M059J (cell line): ENCODE measurements at places on chromosomes 1 and 21. TPM values are rescaled to one million over a fixed set of nuclear protein-coding genes. Genes with fewer than 3 reads are reported as not detected.

DNA sequence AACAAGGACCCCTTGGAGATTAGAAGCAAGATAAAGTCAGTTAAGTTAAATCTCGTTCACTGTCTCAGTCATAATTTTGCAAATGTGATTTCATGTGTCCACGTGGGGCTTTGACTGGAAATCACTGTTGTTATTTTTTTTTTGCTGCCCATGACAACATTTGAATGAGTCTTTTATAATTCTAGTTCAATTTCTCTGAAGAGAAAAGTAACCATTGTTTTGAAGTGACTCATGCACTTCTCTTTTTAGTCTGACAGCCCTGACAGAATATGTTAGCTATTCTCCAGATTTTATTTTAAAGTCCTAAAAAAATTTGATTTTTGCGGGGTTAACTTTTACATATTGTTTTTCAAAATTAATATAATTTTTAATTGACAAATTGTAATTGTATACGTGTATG, 30.7 kb upstream of the NLRP3 start:
- DNase-seq, result peak; percentile 84

DNA sequence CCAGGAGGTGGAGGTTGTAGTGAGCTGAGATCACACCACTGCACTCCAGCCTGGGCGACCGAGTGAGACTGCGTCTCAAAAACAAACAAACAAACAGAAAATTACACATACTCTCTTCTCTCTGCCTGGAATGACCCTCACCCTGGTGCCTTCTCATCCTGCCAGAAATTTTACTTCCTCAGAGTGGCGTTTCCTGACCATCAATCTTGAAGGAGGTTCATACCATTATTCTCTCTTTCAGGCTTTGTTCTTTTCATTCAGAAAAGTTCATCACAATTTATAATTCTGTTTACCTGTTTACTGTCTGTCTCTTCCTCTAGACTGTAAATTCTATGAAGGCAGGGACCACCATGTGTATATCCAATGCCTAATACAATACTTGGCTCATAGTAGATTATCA, 79.3 kb downstream of the RPS6KA1 start:
- peak; percentile 12 for DNase-seq

- DNase-seq, result no peak
Measured at GRCh38 chr1:153277852-153278251, 18.4 kb downstream of the LORICRIN start.

- DNase-seq, result no peak
Measured at GRCh38 chr1:44119525-44119924, 904 bp downstream of the KLF17 start.

GRCh38 chr21:45228656-45229240, 58.9 kb downstream of the POFUT2 start:
- peak; percentile 51 for DNase-seq

GRCh38 chr1:156140879-156141707, 12.3 kb upstream of the SEMA4A start:
- DNase-seq, result peak; percentile 74

DNA sequence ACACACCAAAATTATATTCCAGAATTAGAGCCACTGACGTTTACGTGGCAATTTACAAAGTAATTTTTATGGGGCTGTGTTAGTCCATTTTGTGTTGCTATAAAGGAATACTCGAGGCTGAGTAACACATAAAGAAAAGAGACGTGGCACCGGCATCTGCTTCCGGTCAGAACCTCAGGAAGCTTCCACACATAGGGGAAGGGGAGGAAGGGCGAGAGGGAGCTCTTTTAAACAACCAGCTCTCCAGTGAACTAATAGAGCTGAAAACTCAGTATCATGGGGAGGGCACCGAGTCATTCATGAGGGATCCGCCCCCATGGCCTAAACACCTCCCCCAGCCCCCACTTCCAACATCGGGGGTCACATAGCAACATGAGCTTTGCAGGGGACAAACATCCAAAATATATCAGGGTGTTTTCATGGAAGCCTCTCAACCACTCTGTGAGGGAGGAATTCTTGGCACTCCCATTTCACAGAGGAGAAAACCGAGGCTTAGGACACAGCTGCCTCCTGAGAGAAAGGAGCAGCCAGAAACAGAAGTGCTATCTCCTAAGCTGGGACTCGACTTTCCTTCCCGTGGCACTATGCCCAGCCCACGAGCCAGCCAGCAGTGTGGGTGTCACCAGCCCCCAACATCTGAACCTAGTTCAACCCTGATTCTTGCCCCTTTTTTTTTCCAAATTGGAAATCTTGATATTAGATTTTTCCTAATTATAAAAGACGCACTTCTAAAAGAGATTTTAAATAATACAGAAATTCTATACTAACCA, 29.2 kb downstream of the MIS18A start:
- DNase-seq, result no peak

FOXO6 gene
- 0.57 TPM in 1 of 2 replicates, not detected in the other for total RNA-seq

LEFTY2 gene
- total RNA-seq, result not detected in 2 replicates

GRCh38 chr21:31156662-31157061, 118.4 kb upstream of the KRTAP19-8 start:
- no peak for DNase-seq

GRCh38 chr1:53375440-53375839, 47.6 kb upstream of the LRP8 start:
- DNase-seq, result no peak

- DNase-seq, result peak; percentile 82
Measured at GRCh38 chr1:246875041-246876026, 56.4 kb downstream of the AHCTF1 start.

DNA sequence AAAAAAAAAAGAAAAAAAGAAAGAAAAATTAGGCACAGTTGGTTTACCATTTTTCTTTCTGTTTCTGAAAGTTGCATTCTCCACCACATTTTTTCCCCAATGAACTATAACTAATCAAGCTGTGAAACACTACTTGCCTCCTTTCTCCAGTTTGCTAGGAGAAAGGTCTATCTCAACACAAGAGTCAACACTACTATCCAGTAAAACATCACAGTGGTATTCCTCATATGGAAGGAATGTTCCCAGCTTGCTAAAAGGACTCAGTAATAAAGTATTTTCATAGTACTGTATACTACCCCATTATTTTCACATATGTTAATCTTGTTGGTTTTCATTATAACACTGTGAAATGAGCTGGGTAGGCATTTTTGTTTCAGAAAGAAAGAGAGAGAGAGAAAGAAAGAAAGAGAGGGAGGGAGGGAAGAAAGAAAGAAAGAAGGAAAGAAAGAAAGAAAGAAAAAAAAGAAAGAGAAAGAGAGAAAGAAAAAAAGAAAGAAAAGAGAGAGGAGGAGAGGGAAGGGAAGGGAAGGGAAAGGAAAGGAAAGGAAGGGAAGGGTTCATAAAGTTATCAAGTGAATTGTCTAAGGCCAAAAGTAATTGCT, 7.9 kb downstream of the PTGER3 start:
- DNase-seq, result no peak

- peak; percentile 30 for DNase-seq
Measured at GRCh38 chr1:196527919-196528318, 80.3 kb downstream of the KCNT2 start.

MARK1 gene
- 0.02 TPM in 1 of 2 replicates, not detected in the other for total RNA-seq

DNA sequence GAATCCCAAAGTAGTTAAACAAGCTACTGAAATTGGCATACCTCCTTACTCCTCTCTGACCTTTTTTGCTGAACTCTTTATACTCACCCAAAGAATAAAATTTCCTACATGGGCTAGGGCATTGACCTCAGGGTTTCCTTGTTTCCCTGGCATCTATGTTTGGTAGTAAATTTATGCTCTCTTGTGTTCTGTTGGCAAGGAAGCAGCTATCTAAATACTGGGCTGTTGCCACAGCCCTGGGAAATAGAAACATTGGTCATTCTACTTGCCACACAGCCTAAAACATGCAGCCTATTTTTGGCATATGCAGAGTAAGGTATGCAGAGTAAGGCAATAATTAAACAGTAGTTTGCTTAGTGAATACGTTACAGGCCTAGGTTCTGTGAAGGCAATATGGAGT, 351.4 kb downstream of the HLX start:
- peak; percentile 88 for DNase-seq

GPR89A gene
- 70.5 and 120 TPM in 2 replicates for total RNA-seq

TSHB gene
- total RNA-seq, result not detected in 2 replicates

GRCh38 chr1:94980582-94981574, 54.0 kb upstream of the CNN3 start:
- DNase-seq, result no peak

ZFP69 gene
- total RNA-seq, result 3.6 and 4.4 TPM in 2 replicates

DNA sequence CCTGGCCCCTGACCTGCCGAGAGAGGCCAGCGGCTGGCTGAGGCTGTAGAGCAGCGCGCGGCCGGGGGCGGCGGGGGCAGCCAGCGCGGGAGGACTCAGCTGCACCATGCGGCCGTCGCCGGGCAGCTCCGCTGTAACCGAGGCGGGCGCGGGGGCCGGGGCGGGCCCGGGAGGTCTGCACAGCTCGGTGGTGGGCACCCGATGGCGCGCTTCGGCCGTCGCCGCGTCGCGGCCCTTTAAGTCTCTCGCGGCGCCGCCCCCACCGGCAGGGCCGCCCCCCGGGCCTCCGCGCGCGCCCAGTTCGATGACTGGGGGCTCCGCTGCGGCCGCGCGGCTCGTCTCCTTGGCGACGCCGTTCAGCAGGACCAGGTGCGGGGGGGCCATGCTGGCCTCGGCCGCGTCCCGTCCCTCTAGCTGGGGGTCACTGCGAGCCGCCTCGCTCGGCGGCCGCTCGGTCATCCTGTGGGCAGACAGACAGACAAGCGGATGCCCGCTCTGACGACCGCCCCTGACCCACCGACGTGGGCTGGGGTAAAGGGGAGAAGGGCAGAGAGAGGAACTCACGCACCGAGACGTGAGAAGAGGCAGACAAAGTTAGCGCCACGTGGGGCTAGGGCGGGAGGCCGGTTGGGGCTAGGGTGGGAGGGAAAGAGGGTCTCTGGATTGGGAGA, 6.5 kb downstream of the TAL1 start:
- no peak for DNase-seq

DNA sequence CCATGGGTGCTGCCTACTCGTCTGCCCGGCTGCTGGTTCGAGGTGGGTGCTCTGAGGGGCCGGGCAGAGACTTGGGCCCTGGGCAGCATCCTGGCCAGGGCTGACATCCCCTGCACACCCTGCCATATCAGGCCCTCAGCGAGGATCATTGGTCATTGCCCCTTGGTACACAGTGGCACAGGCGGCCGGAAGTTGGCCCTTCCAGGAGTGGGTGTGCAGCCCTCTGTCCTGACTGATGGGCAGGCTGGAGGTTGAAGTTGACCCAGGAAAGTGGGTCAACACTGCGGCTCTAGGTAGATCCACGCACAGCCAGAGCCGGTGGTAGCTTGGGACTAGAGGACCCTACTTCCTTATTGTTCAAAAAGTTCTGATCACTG, 72.9 kb downstream of the TRIM11 start:
- no peak for DNase-seq

GRCh38 chr1:11893907-11894251, 32.3 kb downstream of the KIAA2013 start:
- peak; percentile 42 for DNase-seq
